Posterior vena cava (tissue), 2 donors: ENCODE measurements at places on chromosomes 7 and 10. TPM values are rescaled to one million over a fixed set of nuclear protein-coding genes. Genes with fewer than 3 reads are reported as not detected.

The LEP gene
- total RNA-seq: 5.2 TPM

The PTPRN2 gene
- total RNA-seq: 1.6 TPM

The CYP3A4 gene
- total RNA-seq: not detected

The SOSTDC1 gene
- not detected for total RNA-seq

GRCh38 chr7:100614308-100614861, 2.0 kb downstream of the MOSPD3 start:
- no peak for DNase-seq

DNA sequence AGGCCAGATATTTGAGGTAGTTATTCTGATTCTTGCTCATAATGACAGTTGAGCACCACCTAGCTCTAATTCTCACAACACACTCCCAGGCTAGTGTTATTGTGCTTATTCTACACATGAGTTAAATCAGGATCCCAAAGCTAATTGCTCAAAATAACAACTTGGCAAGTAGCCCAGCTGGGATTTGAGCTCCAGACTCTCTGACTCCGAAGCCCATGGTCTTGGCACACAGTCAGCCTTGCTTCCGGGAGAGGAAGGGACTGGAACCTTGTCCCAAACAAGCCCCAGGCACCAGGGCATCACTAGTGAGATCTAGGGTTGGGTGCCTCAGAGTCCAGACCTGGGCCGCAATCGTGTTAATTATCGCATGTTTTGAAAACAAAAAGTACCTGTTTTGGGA, 101.4 kb downstream of the GPAM start:
- no peak for DNase-seq

DNA sequence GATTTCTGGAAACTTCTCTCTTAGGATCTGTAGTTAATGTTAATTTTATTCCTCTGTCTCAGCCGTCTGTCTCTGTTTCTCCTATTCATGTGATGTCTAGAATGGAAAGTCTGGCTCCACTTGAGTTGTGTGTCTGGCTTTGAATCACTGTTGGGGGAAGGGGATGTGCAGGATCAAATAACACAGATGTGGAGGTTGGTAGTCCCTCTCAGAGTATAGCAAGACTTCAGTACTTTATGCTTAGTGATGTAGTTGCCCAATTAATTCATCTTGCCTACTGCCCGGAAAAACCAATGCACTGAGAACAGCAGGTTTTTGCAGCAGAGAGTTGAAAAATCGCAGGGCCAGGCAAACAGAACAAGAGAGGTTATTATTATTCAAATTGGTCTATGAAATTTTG, 79.2 kb downstream of the PHTF2 start:
- DNase-seq: no peak

DNA sequence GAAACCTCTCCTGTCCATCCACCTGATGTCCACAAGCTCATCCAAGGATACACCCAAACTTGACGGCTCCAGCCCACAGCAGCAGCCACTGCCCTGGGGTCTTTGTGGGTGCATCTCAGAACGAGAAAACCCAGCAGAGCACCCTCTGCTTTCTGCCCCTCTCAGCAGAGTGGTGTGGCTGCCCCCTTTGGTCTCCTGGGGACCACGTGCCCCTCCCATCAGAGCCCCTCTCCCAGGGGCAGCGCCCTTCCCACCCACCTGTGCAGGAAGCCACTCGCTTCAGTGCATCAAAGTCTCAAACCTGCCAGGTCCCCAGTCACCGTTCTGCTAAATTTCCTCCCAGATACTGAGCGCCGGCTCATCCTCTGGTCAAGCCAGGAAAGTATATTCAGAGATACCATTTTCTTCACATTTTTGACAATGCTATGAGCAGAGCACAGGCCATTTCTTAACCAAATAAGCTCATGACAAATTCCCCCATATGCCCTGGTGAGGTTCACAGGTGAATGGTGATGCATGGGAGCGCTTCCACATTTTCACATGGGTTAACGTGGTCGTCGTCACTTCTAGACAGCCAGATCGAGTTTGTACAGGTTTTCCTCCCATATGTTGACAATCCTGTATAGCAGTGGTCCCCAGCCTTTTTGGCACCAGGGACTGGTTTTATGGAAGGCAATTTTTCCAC, 32.4 kb downstream of the CAMK2B start:
- peak; percentile 45 for DNase-seq

GRCh38 chr10:93413252-93413689, 68.9 kb downstream of the MYOF start:
- DNase-seq: peak; percentile 23

DNA sequence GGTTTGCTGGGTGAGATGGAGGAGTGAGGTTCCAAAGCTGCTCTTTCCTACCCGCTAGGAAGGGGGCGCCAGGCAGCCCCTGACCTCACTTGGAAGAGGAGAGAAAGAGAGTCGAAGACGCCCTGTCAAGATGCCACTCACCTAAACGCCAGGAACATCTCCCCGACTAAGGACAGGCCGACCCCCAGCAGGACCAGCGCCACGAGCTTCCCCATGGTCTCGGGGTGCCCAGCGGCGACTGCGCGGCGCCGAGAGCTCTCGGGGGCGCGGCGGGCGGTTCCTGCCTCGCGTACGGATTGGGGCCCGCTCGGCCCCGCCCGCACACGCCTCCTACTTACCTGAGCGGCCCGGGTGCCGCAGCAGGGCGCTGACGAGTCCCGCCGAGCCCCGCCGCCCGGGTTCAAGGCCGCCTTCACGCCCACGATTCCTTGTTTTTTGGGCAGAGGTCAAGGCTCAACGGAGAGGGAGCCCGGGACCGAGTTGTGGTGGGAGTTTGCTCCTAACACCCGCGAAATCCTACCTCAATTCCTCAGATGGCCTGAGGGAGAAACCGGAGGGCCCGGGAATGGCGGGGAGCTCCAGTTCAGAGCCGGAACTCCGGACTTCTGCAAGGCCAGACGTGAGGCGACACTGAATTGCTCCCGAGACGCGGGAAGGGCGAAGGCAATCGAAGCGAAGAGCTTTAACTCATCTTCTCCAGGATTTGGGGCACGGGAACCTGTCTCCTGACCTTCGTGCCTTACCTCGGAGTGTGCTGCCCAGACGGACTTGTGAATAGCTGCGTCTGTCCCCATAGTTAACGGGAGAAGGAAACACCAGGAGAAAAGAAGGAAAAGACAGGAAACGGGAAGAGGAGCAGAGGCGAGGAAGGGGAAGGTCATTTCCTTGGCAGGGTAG, at the start of gene PON3:
Gene PON3 (minus strand): TSS at position 240 of the 897 bp plus-strand sequence. CDS start 25 bp downstream, at position 215.
- peak; percentile 72 for DNase-seq

DNA sequence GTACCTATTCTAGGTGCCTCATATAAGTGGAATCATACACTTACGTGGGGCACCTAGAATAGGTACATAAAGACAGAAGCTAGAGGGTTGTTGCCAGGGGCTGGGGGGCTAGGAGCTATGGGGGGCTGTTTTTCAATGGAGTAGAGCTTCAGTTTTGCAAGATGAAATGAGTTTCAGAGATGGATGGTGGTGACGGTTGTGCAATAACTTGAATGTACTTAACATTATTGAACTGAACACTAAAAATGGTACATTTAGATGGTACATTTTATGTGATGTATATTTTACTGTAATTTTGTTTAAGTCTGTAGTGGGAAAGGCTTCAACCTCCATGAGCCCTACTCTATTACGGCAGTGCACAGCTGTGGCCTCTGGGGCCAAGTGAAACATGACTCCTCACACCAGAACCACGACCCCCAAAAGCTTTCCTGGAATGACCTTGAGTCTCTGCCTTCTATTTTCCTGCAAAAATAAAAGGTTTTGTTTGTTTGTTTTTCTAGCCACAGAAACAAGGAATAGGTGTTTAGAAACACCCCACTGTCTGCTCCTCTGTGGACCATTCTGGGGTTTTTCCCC, 147.3 kb upstream of the PLXNA4 start:
- no peak for DNase-seq
